ENCODE measurements at places on chromosomes 7 and 10.

GRCh38 chr10:133225707-133226191, 4.3 kb upstream of the UTF1 start:
- DNase-seq: no peak

- no peak for DNase-seq
Observed at GRCh38 chr10:126729314-126729870, 58.9 kb upstream of the C10orf90 start.

GRCh38 chr7:29432721-29433120, 130.9 kb upstream of the PRR15 start:
- DNase-seq: no peak

- DNase-seq: no peak
Observed at GRCh38 chr7:138903859-138904435, 77.2 kb downstream of the KIAA1549 start.

DNA sequence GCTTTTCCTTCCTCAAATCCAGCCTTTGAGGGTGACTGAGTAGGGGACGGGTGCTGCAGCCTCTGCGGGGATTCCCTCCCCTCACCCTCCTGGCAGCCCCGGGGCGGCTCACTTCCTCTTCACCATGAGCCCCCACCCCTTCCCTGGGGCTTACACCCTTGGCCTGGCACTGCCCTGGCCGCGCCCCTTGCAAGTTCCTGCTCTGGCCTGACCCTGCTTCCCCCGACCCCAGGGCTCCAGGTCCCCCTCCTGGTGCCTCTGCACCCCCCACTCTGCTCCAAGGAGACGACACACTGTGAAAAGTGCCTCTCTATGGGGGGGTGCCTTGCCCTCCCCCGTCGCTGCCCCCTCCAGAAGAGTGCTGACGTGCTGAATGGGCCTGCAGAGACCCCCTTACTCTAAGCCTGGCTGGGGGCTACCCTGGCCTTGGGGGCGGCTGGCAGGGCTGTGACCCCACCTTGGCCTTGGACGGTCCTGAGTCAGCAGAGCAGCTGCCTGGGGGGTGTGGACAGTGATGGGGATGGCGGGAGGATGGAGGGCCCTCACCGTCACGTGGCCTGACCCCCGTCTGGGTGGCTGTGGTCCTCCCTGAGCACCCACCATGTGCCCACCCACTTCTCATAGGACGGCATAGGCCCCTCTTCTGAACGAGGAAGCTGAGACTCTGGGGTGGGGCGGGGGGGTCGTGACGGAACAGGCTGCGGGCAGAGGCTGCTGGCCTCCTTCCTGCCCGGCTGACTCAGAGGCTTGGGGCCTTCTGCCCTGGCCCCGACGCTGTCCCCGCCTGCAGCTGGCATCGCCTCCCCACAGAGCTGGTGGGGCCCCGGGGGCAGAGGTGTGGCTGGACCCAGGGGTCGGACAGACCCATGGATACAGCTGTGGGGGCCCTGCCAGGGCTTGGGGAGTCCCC, 9.8 kb downstream of the LFNG start:
- DNase-seq: peak; percentile 55

- DNase-seq: no peak
Observed at GRCh38 chr10:10259013-10259412, 758.7 kb upstream of the CELF2 start.

DNA sequence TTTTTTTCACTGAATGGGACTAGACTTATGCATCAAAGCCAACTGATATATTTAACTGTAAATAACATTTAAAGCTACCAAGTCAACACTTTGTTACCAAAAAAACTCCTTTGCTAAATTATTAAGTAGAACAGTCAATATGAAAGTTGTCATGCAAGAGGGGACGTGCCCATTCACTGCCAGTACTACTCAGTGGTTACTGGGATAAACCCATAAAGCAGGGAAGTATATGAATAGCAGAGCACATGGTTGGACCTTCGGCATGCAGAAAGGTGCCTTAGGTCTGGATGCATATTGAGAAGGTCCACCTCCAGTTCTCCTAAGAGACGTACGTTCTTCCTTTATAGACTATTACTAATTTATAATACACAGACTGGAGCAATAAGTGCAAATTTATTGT, 120.1 kb downstream of the SVOPL start:
- no peak for DNase-seq

GRCh38 chr10:788796-789748, 99.6 kb upstream of the DIP2C start:
- DNase-seq: no peak

- DNase-seq: no peak
Observed at GRCh38 chr10:35451151-35452016, 115.1 kb downstream of the CCNY start.

DNA sequence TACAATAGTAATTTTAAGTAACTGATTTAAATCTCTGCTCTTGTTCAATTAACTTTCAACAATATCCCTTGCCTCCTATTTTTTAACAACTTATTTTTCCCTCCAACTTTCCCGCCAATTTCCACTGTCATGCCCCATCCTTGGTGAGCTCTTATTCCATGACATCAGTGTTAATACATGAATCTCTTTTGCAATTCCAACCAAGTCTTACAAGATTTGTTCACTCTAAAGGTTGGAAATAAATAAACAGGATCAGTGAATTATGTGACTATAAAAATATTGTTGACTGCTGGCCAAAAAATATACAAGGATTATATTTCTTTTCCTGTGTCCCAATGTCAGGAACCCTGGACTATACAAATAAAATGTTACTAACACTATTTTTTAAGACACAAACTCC, 21.0 kb upstream of the AGMO start:
- no peak for DNase-seq

DNA sequence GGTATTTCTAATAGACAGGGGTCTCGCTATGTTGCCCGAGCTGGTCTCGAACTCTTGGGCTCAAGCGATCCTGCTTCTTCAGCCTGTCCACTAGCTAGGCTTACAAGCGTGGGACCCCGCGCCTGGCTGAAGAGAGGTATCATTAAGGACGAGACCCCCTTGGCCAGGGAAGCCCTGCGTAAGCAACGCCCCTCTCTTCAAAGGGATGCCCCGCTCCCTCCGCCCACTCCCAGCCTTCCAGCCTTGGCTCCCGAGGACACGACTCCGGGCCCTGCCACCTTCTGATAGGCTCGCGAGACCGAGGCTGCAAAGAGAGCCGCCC, 220 bp upstream of the ZKSCAN5 start:
- no peak for DNase-seq

GRCh38 chr10:18959369-18959768, 89.2 kb upstream of the MALRD1 start:
- DNase-seq: no peak

- DNase-seq: no peak
Observed at GRCh38 chr10:77555591-77556212, 81.9 kb downstream of the KCNMA1 start.

DNA sequence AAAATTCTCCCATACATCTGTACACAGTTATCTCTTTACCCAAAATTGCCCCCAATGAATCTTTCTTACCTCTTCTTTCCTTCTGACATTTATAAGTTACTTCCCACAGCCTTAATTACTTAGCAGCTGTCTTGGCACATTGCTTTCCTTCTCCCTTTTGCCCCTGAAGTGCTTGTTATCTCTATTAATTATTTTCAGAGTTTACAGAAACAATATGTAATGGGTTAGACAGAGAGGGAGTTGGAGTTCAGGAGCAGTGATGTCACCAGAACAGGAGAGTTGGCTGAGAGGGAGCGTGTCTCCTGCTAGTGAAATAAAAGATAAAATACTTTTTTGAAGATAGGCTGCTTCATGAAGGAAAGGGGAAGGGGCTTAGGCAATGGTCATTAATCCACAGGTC, 57.4 kb downstream of the ITGB8 start:
- no peak for DNase-seq

DNA sequence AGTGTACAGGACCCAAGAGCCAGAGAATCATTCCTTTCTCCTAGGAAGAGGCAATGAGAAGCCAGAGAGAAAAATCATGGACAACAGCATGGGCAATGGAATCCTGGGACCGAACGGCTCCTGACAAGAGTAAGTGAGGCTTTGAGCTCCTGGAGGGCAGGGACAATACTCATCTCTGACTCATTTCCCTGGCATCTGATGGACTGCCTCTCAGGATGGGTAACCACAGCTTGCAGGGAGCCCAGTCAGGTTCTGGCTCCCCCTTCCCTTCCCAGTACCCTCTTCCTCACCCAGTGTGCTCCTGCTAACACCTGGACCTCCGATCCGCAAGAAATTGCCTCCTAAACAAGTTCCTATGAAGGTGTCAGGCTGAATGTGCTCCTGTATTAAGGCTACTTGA, 51.2 kb upstream of the SORCS3 start:
- no peak for DNase-seq

DNA sequence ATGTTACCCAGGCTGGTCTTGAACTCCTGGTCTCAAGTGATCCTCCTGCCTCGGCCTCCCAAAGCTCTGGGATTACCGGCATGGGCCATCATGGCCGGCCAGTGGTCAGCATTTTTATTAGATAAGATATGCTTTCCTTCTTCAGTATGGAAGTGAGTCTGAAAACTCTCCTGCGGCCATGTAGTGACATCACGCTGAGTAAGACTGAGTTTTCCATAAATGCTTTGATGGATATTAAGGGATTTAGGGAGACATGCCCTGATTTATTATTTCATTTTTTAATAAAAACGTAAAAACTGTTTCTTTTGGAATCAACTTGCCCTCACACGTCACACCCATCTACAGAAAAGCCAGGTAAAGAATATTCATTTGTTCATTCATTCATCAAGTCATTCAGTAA, 48.4 kb downstream of the DYNC1I1 start:
- no peak for DNase-seq

GRCh38 chr7:2759736-2760097, 71.7 kb downstream of the AMZ1 start:
- no peak for DNase-seq

- no peak for DNase-seq
Observed at GRCh38 chr7:28871077-28871476, 87.1 kb downstream of the TRIL start.

- no peak for DNase-seq
Observed at GRCh38 chr10:95220539-95220938, 26.5 kb downstream of the ACSM6 start.

GRCh38 chr10:50387732-50388073, 136.4 kb upstream of the ASAH2 start:
- DNase-seq: no peak

DNA sequence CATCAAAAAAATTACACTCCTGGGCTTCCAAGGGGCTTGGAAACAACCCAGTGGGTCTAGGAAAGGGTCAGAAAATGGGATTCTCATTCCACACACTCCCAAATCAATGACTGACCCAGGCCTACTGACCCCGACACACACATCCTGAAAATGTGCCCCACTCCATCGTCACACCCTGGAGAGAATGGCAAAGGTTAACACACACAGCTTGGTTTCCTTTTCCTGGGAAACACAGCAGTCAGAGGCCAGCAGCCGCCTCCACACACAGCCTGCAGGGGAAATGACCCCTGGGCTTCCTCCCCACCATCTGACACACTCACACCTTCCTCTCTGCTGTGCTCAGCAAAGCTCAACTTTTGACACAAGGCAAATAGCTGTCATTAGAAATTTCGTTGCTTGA, 42.9 kb downstream of the SH3PXD2A start:
- no peak for DNase-seq

GRCh38 chr10:86734207-86734988, 22.0 kb upstream of the BMPR1A start:
- no peak for DNase-seq

- DNase-seq: no peak
Observed at GRCh38 chr7:155808549-155809331, 3.5 kb downstream of the SHH start.

DNA sequence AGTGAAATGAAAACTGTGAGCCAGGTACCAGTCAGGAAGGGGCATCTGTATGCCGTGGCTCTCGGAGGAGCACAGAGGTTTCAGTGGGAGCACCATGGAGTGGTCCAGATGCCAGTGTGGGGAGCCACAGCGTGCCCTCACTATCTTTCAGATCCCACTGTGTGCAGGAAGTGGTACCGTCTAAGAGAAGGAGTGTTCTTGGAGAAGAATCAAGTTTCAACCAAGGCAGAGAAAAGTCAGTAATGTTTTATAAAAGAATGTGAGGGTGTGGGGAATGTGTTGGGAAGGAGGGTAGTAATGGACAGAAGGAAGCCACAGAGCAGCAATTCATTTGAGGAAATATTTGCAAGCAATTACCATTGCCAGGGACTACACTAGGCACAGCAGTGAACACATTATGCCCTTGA, 35.6 kb downstream of the PRKAR2B start:
- no peak for DNase-seq

DNA sequence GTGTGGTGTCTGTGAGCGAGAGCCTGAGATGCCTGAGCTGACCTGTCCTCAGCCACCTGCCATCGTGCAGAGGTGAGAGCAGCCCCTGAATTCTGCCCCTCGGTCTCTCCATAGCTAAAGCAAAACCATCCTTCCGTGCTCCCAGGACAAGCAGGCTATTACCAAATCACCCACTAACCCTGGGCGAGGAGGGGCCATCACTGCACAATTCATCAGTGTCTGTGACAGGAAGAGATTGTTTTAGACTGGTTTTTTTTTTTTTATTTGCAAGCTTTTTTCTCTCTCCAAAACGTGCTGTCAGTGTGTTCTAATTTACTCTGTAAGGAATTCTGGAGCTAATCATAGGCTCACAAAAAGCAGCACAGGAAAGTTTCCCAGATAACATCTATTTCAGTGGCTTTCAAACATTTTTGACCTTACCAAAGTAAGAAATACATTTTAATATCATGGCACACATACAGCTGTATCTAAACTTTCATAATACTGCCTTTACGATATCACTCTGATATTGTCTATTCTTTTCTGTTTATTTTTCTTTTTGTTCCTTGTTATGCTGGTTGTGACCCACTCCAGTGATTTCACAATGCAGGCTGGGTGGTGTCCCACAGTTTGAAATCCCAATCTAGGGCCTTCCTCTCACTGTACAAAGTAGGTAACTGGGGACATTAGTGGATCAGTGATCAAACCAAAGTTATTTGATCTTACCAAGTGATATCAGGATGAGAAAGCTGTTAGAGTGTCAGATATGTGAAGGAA, 62.8 kb downstream of the EGFR start:
- no peak for DNase-seq

- no peak for DNase-seq
Observed at GRCh38 chr7:150524018-150524417, 9.3 kb downstream of the GIMAP7 start.

DNA sequence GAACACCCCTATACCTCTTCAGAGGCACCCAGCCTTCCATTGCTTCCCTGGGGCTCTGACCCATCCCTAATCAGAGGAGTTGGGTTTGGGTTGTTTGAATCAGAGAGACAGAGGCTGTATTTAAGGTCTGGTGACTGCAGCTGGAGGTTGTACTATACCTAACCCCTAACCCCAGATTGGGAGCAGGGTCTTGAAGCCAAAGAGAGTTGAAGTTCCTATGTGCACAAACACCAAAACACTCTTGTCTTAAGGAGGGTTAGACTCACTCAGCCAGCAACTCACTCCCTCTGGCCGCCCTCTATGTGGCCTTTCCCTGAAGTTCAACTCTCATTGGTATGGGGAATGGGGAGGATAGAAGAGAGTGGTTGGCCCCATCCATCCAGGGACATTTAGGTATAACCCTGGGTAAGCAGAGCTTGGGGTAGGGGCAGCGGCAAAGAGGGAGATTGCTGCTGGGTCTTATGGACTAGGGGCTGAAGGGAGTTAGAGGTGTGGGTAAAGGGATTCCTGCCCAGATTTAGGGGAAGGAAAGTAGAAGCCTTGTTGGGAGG, 80.0 kb downstream of the PAX2 start:
- no peak for DNase-seq

- DNase-seq: no peak
Observed at GRCh38 chr7:85215098-85215497, 28.2 kb upstream of the SEMA3D start.

All from effector memory CD4-positive, alpha-beta T cell (primary cell).